AG10803 (cell line): ENCODE measurements at places on chromosomes 2 and 18.

DNA sequence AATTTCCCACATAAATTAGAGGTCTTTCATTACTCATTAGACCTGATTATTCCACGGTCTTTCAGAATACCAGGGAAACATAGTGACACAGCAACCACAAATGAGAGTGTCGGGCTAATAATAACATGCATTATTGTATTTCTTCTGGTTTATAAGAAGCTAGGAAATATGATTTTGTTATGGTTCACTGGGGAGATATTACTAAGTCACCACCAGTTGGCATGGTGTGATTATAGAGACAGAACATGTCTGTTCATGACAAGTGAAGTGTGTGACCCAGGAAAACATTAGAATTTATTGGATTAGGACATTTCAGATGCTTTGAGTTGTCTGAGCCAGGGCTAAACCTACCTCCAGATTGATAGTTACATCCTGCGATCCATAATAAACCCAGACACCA, 494.4 kb downstream of the FBXO15 start:
- no peak for DNase-seq

- DNase-seq: peak; percentile 65
These were observed 605.5 kb downstream of the EPHA4 start for GRCh38 chr2:220966636-220967035.

GRCh38 chr2:7825591-7826312, 856.1 kb upstream of the ID2 start:
- peak; percentile 50 for DNase-seq

DNA sequence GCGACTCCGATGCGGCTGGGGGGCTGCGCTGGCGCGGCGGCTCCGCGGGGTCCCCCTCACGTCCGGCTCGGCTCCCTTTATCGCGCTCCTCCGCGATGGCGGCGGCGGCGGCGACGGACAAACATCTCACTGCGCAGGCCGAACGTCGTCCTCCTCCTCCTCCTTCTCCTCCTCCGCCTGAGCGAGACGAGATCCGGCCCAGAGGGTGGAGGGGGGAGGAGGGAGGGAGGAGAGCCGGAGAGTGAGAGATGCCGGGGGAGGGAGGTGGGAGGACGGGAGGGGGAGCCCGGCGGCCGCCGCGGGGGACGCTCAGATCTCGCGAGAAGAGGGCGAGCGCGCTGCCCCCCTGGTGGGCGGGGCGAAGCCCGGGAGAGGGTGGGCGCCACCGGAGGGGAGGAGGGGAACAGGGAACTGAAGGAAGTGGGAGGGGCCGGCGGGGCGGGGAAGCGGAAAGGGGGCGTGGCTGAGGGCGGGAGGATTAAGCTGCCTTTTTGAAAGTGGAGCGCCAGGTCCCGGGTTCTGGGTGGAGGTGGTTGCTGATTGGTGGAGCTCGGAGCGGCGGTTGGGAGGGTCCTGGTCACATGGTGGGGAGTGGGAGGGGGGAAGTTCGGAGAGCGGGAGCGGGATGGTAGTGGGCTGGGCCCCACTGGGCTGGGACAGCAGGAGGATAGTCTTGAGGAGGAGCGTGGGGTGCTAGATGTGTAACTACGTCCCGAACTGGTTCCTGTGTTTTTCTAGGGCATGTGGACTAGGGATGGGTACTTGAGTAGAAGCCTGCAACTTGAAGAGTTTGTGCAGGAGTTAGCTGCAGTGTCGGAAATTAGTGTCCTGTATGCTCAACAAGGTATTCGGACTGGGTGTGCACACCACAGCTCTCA, at the start of gene CUL3:
Gene CUL3 (minus strand): TSS at position 153 of the 878 bp plus-strand sequence. CDS start 354 bp downstream, outside the sequence.
- peak; percentile 97 for DNase-seq

DNA sequence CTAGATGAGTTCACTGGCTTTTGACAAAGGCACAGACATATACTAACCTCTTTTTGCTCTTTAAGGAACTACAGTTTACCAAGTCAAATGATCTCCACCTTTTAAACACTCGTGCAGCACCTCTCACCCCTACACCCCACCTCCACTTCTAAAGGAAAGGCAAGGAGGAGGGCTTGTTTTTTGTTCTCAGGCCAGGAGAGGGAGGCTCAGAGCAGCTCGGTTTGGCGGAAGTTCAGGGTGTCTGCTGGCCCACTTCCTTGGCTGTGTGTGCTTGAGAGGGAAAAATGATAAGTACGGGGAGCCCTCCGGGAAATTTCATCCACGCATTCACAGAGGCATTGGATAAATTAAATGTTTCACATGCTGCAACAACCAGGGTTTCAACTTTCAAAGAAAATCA, 667.9 kb downstream of the BCL11A start:
- no peak for DNase-seq
